Fibroblast of mammary gland (primary cell): ENCODE measurements at places on chromosomes 16 and 17.
A peak's percentile ranks its signal among the peaks of the same experiment; 100 is the strongest.

GRCh38 chr17:76247304-76247703 lies 7.0 kb upstream of the RNF157 start:
- DNase-seq: no peak

DNA sequence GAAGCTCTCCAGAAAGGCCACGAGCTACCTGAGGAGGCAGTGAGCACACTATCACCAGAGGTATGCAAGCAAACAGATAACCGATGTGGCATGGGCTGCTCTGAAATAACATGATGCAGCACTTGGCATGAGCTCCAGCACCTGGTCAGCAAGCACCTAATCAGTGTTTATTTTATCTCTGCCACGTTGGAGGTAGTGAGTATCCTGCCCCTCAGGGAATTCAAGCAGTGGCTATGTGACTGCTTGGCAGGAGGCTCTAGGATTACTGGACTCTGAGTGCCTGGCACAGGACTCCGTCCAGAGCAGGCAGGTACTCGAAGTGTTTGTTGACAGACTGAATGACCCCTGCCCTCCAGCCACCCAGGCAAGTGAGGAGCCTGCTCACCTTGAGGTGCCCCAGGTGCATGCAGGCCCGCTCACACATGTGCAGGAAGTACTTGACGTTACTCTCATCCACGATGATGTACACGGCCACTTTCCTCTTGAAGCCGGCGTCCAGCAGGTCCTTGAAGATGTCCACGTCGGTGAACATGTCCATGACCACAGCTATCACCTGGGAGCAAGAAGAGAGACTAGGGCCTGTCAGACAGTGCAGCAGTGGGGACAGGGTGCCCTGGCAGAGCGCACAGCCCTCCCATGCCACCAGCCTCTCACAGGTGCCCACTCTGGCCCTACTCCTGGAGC lies 16.6 kb downstream of the FAM83G start:
- no peak for DNase-seq

DNA sequence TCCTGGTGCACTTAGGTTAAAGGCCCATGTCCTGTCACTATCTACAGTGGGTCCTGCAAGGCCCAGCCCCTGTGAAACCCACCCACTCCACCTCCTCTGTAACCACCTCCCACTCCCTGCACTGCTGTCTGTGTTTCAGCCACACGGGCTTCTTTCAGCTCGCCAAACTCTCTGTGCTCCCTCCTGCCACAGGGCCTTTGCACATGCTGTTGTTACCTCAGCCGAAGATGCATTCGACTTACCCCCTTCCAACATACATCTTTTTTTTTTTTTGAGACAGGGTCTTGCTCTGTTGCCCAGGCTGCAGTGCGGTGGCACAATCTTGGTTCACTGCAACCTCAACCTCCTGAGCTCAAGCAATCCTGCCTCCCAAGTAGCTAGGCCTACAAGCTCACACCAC lies 76.5 kb upstream of the RPL38 start:
- no peak for DNase-seq

DNA sequence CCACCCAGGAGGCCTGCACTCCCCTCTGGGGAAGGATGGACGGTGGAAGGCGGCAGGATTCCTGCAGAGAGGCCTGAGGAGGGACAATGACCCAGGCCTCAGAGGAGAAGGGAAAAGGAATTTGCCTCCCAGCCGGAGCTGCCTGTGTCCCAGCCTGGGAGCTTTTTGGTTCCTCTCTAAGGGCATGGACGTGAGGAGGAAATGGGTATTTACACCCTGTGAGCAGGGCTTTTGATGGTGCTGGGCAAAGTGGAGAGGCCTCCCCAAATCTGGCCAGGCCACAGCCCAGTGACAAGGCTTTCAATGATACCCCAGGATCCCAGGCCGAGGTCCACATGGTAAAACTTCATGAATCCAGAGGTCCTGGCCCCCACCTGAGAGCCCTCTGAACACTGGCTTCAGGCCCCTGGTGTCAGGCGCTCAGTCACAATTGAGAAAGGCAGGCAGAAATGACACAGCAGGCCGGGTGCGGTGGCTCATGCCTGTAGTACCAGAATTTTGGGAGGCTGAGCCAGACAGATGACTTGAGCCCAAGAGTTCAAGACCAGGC lies 56.0 kb upstream of the DOC2B start:
- DNase-seq: no peak

- DNase-seq: peak; percentile 32
These were observed 3.7 kb upstream of the LYZL6 start for GRCh38 chr17:35947156-35947585.

- no peak for DNase-seq
These were observed 33.7 kb downstream of the NLK start for GRCh38 chr17:28076144-28076543.
